Right renal cortex interstitium (tissue), 3 donors: ENCODE measurements at places on chromosomes 5 and 9. TPM values are rescaled to one million over a fixed set of nuclear protein-coding genes. Genes with fewer than 3 reads are reported as not detected.

The SOWAHA gene
- polyA plus RNA-seq, result 4.3 TPM

DNA sequence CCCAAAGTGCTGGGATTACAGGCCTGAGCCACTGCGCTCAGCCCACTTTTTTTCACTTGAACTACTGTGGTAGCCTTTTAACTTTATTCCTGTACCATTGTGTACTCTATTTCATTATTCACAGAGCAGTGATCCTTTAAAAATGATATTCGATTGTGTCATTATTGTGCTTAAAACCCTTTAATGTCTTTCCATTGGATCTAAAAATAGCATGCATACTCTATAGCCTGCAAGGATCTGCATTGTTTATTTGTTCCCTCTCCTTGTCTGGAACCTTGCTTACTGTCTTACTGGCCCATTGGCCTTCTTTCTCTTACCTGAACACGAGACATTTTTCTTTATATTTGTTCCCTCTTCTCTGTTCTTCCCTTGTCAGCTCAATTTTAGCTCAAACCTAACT, 15.7 kb downstream of the GPBP1 start:
- DNase-seq, result no peak

The HK3 gene
- 0.38 TPM for polyA plus RNA-seq

DNA sequence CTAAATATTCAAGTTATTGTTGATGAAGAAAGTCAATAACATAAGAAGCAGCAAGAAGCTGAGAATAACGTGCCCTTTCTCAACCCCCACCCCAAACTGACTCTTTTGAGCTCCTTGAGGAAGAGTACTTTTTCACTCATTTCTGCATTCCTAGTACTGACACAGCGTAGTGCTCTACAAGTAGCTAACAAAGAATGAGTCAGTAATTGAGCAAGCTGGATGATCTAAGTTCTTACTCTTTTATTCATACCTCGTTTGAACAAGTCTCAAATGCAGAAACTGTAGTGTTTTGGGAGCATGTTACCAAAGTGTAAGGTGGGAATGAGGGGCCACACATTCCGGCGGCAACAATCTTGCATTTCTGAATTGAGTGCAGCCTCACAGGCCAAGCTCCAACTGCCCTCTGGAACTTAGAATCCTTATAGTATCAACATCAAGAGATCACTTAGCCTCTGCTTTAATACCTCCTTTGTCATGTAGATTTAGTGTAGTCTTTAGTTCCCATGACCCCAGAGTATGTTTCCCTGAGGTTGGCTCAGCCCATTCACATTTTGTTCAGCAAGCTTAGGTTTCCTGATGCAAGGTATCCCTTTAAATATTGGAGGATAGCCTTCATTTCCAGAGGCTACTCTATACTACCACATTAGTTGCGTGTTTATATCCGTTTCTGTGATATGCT, 152.0 kb downstream of the PRR16 start:
- no peak for DNase-seq

The TIFAB gene
- polyA plus RNA-seq, result 0.15 TPM

The CNTNAP3 gene
- 4.2 TPM for polyA plus RNA-seq

GRCh38 chr5:30605693-30606268, 587.7 kb upstream of the CDH6 start:
- no peak for DNase-seq

- DNase-seq, result no peak
These were observed 36.6 kb downstream of the CTNNA1 start for GRCh38 chr5:138789771-138790242.

DNA sequence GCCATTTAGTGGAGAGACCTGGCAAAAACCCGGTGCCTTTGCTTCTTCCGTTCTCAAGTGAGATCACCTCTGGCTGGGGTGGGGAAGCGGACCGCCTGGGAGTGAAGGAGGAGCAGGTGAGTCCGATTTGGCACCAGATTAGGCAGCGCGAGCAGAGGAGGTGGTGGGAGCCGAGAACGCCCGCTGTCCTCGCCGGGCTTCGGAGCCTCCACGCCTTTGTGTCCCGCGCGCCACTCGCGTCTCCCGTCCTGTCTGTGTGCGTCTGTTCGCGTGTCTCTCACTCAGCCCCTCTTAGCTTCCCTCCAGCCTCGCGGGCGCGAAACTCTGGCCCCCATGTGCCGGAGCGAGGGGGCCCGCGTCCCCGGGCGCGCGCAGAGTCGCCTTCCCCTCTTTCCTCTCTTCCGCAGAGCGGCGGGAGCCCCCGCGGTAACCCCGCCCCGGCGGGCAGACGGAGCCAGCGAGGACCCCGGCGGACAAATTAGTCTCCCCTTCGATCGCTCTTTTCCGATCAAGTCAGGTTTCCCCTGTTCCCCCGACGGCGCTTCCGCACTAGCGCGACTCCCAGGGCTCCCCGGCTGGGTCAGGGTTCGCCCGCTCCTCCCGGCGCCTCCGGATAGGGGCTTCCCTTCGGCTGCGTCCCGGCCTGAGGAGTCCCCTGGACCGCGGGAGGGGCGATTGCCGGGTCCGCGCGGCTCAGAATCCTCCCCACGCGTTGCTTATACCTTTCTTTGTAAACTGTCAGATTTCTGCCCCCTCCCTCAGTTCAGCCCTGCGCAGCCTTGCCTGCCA, 7.1 kb downstream of the POU4F3 start:
- DNase-seq, result no peak

The DCTN3 gene
- polyA plus RNA-seq, result 99.4 TPM
